ENCODE measurements at places on chromosomes 4 and X.

DNA sequence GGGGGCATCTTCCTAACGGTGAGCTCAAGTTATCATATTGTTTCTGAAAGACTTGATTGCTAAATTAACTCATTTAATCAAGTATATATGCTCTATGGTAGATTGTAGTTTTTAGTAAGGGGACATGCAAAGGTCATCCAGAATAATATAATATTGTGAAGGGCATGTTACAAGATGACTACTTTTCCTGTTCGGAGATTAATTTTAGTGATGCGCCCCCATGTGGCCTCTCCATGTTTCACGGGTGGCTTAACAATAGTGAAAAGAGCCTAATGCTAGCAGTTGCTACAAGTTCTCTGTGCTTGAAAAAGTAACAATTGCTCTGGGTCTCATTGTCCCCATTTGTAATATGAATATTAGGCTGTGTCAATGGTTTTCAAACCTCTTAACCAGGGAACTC, 12.2 kb downstream of the SMPX start:
- DNase-seq: peak; percentile 19

DNA sequence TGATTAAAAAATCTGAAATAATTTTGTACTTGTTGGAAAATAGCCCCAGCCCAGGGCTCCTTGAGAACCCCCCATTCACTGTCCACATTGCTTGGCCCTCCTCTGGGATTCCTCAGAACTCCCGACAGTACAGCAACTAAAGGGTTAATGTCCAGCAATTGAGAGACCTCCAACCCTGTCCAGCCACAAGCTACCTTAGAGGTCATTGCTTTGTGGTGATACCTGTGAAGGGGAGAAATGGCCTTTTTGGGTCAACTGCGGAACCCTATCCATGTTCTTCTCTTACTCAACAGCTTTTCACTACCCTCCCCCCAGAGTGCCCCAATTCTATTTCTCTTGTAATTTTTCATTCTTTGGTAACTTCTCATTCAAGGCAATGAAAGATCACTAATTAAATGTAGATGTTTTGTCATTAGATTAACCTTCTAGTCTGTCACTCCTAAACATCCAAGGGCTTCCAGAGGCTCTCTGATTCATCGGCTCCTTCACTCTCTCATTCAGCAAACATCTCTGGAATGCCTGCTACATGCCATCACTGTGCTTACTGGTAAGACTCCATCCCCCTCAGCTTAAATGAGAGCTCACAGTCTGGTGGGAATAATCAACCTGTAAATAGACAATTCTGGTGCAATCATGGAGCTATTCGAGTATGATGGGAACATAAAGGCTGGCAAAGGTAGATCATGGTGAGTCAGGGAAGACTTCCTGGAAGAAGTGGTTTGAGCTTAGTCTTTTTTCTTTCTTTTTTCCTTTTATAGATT, 241.4 kb upstream of the PGRMC2 start:
- DNase-seq: no peak

DNA sequence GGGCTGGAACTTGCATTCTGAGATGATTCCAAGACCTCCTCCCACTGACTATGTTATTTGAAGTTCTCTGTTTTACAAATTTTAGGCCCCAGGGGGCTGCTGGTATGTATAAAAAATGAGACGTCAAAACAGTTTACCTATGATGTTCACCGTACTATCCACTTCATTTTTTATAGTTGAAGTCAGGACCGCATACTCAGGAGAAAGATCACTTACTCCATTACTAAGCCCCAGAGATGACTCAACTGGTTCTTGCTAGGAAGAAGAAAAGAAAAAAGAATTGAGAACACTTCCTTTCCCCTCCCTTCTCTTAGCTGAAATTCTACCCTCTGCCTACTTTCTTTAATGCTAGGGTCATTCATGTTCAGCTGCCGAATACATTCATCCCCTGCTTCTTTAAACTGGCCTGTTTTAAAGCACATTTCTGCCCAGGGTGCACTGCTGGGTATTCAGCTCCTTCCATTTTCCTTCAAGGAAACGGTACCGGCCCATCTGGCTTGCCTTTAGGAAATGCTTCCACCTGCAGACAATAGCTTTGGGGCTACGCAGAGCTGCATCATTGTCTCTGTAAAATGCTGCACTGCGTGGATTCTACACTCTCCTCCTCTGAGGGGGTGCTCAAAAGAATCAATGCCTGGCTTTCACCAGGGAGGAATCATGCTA, 66.2 kb downstream of the IRF2 start:
- DNase-seq: no peak

GRCh38 chrX:130028196-130028595, 45.8 kb downstream of the BCORL1 start:
- peak; percentile 37 for DNase-seq

Measured in OCI-LY7 (cell line).